ENCODE measurements at places on chromosomes 7 and 10.

GRCh38 chr7:27466703-27467102 is 196.0 kb downstream of the HIBADH start:
- DNase-seq: no peak

- peak; percentile 30 for DNase-seq
Observed at GRCh38 chr7:25456467-25457171, 228.3 kb upstream of the NPVF start.

- DNase-seq: no peak
Observed at GRCh38 chr10:13223241-13223640, 10.9 kb downstream of the UCMA start.

- no peak for DNase-seq
Observed at GRCh38 chr7:157468221-157469111, 131.7 kb downstream of the DNAJB6 start.

DNA sequence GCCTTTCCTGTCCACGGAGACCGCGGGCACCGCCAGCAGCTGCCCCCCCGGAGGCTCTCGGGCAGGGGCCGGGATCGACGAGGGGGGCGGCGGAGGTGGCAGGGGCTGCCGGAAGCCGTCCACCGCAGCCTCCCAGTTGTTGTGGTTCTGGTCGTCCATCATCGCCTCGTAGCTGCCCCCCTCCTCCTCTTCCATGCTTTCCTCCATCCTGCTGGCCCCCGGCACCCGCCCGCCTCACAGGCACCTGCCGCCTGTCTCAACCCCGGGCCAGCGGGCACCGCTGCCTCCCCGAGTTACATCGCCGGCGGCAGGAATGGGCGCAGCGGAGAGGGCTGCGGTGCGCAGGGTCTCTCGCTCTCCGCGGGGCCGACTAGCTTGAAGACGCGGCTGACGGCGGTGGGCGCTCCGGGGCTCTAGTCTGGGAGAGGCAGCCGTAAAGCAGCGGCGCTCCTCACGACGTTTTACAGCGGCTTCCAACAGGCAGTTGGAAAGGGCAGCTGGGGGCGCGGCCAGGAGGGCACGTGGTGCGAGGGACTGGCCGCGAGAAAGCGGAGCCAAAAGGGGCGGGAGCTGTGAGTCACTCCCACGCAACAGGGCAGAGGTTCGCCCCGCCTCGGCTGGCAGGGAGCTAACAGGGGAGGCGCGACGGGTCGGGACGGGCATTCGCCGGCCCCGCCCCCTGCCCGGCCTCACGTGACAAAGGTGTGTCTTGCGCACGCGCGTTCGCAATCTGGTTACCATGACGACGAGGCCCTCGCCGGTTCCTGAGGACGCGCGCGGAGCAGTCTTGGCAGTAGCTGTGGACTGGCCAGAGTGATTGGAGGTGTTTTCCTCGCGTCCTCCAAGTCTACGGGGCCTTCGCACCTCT is at the start of gene CACUL1:
Gene CACUL1, minus strand, starts transcription at position 415 of the 868 bp plus-strand sequence. Its CDS starts 208 bp downstream, at position 207.
- peak; percentile 88 for DNase-seq

- DNase-seq: no peak
Observed at GRCh38 chr10:88157981-88158465, 294.6 kb downstream of the PTEN start.

DNA sequence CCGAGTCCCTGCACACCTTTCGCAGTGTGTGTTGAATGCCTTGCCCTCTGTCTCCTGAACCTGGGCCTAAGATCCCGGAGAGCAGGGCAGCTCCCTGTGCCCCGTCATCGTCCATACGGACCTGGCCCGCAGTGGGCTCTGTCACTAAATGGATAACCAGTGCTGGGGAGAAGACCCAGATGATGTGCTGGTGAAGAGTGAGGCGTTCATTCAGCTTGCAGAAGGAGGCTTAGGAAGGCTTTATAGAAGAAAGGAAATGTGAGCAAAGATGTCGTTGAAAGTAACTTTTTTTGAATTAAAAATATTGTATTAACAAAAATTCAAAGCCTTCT is 34.4 kb downstream of the PFKFB3 start:
- no peak for DNase-seq
